Cerebellum (tissue), 4 donors: ENCODE measurements at places on chromosomes 2 and 18.

GRCh38 chr2:50395605-50396297 is 636.2 kb downstream of the NRXN1 start:
- DNase-seq: no peak

GRCh38 chr18:27226556-27227075 is 41.5 kb upstream of the CHST9 start:
- DNase-seq: no peak

DNA sequence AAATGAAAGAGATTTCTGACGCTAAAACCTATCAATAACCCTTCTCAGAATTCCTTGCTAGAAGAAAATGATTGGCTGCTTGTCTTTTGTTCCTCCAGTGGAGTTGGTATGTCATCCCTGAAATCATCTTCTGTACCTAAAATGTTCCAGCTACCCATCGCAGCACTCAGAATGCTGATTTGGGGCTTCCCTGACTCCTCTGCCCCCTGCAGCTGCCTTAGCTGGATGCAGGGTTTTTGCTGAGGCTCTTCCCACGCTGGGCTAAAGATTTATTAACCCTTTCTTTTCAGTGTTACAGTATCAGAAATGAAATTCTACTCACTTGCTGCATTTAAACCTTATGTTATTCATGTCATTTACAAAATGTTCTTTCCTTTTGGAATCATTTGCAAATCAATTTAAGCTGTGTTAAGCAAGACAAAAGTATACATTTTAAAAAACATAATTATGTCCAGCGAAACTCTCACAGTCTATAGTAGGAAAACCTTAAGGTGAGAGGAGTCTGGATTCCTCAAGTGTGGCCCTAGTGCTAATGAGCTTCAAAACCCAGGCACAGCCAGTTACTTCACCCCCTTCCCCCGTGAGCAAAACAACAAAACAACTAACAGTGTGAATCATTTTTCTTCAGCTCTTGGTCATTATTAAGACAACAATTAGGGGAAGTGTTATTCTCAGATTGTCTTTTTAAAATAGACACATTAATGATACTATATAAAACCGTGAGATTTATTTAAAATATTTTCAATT is 32.8 kb downstream of the PKP4 start:
- no peak for DNase-seq

DNA sequence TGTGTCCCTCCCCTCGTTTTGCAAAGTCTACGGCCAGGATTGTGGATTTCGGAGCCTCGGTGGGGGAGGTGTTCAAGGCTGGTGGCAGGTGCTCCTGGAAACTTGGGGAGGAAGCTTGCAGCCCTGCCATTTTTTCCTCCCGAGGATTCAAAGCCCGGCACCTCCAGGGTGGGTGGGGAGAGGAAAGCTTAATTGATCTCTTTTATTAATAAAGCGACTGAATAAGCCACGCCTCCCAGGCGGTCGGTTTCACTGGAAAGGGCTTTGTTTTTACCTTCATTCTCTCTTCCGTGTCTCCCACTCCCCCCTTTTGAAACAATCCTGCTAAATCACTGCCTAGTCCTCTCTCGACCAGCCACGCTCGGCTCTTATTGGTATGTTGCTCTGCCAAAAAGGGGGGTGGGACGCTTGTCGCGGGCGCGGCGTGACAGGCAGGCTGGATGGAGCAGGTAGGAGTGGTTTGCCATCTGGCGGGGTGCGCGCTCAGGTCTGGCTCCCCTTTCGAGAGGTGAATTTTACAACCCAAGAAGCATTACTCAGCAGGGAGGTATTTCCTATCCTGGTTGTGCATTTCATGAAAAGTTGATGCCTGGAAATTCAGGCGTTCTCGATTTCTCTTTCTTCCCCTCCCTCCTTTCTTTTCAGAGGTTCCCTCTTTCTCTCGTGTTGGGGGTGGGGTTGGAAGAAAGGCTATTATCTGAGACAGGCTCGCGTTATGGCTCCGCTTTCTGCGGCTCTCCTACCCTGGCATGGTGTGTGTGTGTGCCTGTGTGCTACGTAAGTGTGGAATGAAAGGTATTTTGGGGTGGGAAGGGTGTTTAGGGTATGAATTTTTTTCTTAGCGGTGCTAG is 1.4 kb downstream of the NEDD4L start:
- DNase-seq: peak; percentile 60

DNA sequence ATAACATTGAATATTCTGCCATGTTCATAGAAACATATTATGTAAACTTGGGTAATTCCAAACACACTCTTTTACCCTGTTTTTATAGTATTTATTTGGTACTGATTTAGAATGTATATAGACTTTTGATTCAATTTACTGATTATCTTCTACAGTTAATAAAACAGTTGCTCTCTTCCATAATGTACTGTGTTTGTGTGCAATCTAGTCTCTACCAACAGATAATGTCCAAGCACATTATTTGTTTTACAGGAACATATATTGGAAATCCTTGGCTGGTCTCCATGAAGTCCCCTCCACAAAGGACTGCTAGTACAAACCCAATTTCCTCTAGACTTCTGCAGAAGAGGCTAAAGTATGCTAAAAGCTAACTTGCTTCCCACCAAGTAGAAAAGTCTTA is 386.6 kb downstream of the RND3 start:
- DNase-seq: no peak

- no peak for DNase-seq
Observed at GRCh38 chr2:166011660-166012059, 58.1 kb upstream of the TTC21B start.

DNA sequence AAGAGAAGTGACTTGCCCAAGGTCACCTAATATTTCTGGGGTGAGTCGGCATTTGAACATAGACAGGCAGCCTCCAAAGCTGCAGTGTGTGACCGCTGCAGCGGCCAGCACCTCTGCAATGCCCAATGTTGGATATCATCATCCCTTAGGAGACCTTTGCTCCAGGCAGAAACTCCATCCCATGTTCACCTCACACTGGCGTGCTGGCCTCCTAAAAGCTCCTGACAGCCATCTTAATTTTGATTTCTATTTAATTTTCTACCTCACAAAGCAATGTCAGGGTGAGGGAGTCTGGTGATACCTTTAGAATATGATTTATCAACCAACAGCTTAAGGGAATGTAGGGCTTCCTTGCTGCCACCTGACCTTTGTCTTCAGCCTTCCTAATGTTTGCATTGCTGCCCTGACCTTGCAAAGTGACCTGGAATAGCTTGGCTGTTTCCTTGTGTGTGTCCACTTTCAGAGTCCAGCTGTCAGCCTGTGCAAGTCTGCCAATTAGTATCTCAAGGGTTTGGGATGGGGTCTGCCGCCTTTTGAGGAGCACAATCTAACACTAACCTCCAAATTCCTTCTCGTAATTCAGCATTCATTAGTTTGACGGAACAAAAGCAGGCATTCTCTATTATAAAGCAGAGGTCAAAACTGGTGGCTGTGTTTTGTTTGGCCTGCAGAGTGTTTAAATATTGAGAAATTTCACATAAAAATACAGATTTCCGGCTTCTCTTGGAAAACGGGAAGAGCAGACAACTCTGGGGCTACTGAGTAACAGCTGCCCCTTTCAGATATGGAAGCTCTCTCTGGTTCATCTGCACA is 127.6 kb downstream of the PLEKHM3 start:
- DNase-seq: no peak

- DNase-seq: no peak
Observed at GRCh38 chr2:227033471-227034148, 130.4 kb downstream of the COL4A4 start.
